ENCODE measurements at places on chromosomes 2 and 18.

DNA sequence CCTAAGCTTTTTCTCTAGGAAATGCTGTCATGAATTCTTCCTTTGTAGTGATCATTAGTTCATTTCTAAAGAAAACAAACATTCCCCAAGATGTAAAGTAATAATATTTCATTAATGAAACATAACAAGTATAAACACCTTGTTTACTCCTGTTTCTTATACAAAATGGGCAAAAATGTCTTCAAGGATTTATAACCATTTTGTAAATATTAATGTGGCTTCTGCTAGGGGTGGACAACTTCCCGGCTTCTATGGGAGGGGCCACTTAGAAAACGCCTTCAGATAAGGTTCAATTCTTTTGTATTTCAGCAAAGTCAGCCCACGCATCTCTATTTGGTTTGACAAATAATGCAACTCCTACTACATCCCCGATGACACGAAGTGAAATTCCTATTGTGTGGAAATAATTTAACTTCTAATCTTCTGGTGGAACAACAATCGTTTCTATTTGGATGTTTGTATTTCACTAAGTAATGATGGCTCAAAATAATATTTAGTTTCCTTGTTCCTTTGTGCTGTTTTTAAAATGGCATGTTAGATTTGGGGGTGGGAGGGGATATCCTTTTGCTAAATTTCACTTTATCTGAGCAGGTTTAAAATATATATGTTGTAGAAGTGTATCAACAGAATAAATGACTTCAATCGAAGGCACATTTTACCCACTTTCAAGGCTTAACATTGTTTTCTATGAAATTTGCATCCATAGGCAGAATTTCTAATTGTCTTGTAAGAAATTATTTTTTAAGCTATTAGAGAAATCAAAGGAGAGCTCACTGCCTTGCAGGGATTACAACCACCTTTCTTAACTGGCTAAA, 14.7 kb upstream of the HOXD1 start:
- DNase-seq = no peak

GRCh38 chr2:54321047-54321446, 65.0 kb upstream of the TSPYL6 start:
- DNase-seq = no peak

GRCh38 chr2:30721668-30722647, 85.3 kb downstream of the CAPN13 start:
- no peak for DNase-seq

- DNase-seq = no peak
Measured at GRCh38 chr2:197904446-197904845, 100.1 kb downstream of the PLCL1 start.

DNA sequence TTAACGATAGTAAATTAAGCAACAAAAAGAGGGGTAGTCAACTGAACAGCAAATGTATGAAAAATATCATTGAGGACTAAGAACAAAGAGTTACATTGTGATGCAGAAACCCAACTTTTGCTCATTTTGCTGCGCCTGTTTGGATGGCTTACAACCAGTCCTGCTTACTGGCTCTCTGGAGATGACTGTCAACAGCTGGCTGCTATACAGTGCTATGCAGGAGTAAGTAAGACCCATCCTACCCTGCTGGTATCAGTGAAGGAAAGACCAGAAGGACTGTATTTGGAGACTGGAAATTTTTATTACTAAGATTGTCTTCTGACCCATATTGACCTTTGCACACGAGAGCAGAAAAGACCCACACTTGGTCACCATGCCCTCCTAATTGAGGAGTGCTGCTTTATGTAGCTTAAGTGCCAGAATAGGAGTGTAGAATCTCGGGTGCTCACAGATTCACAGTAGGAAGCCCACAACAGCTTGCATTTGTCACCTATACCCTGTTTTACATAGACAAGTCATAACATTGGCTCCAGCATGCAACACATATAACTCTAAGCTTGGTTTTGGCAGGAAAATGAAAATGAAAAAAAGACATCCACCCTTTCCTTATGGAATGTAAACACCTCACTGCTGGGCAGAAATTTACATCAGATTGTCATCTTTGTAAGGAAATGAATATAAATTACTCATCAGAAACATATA, 1915.0 kb upstream of the CELF4 start:
- DNase-seq = no peak

GRCh38 chr2:11835403-11835802, 89.0 kb downstream of the LPIN1 start:
- no peak for DNase-seq

- no peak for DNase-seq
Measured at GRCh38 chr18:13382954-13383827, 164.6 kb downstream of the LDLRAD4 start.

DNA sequence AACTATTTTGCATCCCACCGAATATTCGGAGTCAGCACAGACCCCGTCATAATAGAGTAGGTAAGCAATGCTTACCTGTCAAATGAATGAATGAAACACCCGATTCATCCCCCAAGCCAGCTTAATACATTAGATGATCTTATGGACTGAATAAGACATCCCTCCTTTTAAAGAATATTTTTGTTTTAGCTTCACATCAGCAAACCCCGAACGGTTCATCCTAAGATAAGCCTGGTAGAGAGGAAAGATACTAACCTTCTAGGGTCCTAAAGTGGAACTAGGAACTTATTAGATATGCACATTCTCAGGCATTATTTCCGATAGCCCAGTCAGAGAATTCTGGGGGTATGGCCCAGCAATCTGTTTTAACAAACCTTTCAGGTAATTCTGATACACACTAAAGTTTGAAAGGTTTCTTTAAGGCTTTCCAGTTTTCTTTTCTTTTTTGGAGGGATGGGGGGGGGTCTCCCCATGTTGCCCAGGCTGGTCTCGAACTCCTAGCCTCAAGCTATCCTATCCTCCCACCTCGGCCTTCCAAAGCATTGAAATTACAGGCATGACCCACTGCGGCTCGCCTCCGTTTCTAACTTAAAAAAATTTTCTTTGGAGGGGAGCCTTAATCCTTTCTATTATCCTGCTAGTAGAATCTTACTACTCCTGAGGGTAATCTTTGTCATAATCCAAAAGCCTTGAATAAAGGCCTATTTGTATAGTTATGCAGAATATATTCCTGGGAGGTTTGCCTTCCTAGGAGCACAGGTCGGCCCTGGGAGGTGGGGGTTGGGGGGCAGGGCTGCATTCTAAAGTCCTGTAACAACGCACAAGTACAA, 1.0 kb upstream of the ACTR3 start:
- DNase-seq = no peak

GRCh38 chr2:240245706-240246105, 105.2 kb upstream of the OTOS start:
- no peak for DNase-seq

DNA sequence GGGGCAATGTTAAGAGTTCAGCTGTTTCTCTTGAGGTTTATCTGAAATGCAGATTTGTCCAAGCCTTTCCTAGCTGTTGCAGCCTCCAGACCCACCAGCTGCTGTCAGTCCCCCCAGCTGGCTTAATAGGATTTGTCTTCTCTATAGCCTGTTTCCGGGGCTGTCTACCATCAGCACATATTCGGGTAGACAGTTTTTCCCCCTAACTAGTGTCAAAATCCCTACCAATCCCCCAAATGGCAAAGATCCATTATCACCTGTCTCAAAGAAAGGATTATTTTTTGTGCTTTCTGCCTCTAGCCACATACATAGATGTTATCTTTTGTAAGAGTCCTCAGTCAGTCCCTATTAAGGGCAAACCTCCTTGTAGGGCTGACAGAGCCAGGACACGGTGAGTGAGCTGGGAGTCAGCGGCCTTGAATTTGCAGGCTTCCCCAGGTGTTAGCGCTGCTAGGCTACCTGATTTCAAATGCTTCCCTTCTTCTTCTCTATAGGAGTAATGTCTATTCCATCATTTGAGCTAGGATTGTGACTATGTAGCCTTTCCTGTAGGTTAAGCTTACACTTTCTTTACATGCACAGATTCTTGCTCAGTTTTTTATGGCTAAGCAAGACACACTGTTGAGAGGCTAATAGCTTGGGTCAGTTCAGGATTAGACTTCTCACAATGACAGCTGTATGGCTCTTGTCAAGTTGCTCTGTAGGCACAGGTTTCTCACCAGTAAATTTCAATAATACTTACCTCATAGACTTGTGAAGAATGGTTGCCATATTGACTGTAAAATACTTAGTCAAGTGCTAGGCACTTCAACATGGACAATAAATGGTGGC, 171.1 kb upstream of the UNC80 start:
- DNase-seq = no peak

- no peak for DNase-seq
Measured at GRCh38 chr2:240112914-240113690, 23.0 kb downstream of the COPS9 start.

DNA sequence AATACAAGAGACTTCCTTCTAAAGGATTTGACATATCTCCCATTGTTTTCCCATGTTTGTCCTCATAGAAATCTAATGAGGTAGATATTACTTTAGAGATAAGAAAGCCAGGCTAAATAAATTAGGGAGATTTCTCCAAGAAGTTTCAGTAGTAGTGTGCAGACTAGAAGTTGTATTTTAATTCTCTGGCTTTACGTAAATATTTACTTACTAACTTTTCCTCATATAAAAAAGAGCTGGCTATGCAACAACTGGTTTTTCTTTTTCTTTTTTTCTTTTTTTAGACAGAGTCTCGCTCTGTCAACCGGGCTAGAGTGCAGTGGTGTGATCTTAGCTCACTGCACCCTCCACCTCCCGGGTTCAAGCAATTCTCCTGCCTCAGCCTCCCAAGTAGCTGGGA, 60.6 kb upstream of the ACYP2 start:
- DNase-seq = no peak

DNA sequence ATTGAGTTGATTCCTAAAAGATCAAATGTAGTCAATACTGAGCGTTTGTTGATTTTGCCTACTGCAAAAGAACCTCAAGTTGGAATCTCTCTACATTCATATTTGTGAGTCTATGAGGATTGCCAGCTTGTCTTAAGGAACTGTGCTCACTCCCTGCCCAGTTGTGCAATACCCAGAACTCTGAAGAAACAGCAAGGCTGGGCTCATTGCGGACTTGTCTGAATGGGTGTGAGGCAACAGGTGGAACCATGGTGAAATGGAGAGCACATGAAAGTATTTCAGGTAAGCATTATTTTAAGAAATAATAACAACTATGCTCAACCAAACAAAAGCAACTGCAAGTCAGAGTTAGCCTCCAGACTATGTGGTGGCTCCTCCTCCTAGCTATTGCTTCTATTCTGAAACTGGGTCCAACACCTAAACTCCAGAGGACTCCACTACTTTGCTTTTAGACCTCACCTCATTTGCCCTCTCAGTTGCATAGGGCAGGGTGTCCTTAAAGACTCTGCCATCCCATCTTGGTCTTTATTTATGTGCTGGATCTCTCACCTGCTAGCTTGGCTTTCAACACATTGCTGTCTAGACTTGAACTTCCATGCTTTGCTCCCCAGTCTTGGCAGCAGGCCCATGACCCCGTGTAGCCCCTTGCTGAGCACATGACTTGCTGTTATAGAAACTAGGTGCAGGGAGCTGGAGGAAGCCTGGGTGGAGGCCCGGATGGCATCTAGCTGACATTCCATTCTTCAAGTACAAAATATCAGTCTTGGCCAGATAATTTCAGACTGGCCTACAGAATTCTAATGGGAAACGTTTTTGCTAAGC, 94.8 kb upstream of the ARL5A start:
- DNase-seq = no peak

GRCh38 chr2:235029054-235029453, 77.2 kb downstream of the SH3BP4 start:
- DNase-seq = no peak

DNA sequence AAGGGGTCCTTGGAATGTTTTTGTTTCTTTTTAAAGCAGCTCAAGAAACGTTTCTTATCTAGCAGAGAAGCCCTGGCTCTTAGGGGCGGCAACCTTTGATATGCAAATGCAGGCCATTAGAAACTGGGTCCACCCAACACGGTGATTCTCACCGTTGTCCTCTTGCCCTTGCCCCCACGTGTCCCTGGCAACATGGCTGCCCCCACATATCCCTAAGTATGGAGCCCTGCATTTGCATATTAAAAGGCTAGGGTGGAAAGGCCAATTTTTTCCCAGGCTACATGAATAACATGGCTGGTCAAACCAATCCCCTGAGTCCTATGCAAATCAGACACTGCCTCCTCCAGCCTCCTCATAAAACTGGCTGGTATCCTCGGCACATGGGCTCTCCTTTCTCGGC, 230.1 kb upstream of the SPOPL start:
- no peak for DNase-seq

GRCh38 chr2:145157741-145158591, 638.0 kb upstream of the ZEB2 start:
- no peak for DNase-seq

DNA sequence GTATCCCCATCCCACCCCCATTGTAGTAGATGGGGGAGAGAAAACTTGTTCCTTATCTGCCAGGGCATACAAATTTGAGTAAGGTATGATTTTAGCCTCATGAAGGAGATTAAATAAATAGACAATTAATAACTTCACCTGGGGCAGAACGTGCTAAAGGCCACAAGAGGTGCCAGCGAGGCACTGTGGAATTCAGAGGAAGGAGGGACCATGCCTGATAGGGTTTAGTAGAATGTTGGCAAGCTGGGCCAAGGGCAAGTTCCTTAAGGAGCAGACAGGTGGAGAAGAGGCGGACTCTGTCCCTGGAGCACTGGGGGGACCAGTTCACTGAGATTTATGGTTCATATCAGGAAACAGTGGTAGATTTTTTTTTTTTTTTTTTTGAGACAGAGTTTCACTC, 22.5 kb downstream of the STAMBP start:
- no peak for DNase-seq

DNA sequence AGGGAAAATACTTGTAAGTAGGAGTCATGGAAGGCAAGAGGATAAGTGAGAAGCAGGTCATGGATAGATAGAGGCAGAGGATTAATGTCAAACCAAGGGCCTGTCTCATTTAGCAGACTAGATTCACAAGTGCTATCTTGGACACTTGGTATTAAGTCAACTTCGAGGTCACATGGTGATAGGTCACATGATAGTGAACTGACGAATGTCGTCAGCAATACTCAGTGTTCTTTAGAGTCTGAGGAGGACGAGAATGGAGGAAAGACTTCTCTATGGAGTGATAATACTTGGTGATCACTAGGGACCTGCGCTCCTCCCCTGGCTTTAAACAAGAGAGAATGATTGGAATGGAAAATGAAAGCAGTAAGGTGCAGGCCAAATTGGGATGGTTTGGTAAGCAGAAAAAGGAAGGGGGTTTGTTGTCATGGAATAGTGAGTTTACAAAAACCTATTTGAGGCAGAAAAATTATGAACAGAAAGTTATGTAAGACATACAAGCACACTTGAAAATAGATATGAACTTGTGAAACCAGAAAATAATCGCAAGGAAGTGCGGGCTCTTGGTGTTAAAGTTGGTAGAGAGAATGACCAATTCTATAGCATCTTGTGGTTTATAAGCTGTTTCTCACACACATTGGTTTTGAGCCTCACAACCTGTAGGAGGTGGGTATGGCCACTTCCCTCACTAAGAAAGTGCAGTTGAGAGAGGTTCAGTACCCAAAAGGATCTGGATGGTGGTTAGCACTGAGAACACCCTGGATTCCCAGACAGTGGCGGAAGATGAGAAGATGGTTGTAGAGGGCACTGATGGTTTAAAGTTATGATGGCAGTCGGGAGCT, 141.5 kb downstream of the WDSUB1 start:
- DNase-seq = no peak

GRCh38 chr2:235868224-235868623, 300.0 kb downstream of the GBX2 start:
- DNase-seq = no peak

GRCh38 chr2:26054598-26055348, 20.9 kb downstream of the RAB10 start:
- no peak for DNase-seq
